ENCODE measurements at places on chromosomes 2 and 18.

GRCh38 chr2:72745679-72746368, 80.0 kb downstream of the EXOC6B start:
- DNase-seq = no peak

DNA sequence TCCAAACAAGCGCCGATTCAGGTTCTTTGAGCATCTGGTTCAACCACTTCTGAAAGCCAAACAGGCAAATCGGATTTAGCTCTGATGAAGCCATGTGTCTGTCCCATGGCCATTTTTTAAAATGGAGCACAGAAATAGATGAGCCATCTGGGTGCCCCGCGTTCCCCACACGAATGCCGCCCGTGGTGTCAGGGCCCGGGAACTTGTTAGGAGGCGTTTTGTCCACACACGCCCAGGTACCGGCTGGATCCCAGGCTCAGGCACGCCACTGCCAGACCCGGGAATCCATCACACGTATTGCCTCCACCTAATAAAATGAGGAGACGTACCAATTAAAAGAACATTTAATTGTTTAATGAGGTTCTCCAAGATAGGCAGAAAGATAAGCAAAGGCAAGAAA, 374.4 kb upstream of the SALL3 start:
- DNase-seq = peak; percentile 45

- no peak for DNase-seq
Measured at GRCh38 chr2:110729106-110729505, 3.3 kb upstream of the ACOXL start.

DNA sequence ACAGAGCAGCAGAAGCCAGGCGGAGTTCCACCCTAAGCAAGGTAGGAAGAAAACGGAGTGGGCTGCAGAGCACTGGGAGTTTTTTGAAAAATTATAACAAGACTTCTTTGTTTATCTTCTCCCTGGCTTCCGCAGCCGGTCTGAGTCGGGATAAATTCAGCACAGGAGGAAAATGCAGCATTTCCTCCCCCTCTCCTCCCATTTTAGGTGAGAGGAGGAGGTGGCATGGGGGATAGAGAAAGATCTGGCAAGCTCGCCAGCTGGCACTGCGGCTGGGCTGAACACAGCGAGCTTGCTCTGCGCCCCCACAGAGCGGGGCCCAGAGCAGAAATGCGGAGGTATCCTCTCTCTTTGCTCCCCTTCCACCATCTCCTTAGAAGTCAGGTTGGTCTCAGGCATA, 17.7 kb upstream of the CHRNA1 start:
- DNase-seq = no peak

DNA sequence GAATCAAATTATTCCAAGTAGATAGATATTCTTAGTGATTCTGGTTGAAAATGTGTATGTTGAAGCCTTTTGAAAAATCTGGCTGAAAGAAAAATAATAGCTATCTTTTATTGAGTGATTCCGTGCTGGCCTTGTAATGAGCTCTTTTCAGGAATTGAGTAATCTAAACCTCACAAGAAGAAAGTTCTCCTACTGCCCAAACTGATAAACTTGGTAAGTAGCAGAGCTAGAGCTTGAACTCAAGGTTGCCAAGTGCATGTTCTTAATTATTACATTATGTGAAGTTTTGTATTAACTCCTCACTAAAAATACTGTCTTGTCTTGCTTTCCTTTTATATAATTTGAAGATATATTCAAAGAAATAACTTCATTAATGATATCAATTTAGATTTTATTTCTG, 1.6 kb upstream of the PPP1R1C start:
- DNase-seq = no peak

DNA sequence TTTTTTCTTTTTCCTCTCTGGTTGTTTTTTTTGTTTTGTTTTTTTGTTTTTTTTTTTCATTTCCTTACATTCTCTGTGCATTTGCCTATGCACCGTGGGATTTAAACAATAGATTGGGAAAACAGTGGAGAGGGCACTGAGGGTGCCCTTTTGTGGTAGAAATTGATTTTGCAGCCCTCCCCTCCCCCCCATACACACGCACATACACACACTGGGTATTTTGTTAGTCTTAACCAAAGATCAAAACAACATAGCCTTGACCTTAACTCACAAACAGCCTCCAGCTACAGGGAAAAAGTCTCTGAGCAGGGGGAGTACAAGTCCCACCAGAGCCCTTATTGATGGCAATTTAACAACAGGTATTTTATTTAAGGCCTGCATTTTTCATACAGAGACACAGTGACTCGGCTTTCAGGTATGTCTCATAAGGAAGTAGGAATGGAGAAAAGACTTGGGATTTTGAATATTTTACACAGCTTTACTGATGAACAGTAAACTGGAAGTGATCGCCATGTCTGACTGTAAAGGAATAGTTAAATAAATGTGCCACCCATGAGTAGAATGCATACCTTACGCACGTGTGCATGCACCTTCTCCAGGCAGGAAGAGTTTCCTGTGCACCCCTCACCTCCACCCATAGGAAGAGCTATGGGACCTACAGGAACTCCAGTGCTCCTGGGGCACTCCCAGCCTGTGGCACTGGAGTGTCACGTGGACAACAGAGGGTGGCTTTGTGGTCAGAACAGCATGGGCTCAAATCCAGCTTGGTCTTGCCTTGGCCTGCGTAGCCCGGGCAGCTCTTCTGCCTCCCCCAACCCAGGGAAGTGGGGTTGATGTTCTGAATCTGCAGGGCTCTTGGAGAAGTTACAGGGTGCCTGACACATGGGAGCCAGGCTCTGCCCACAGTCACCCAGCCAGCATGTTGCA, 266.4 kb downstream of the ANAPC1 start:
- DNase-seq = no peak

DNA sequence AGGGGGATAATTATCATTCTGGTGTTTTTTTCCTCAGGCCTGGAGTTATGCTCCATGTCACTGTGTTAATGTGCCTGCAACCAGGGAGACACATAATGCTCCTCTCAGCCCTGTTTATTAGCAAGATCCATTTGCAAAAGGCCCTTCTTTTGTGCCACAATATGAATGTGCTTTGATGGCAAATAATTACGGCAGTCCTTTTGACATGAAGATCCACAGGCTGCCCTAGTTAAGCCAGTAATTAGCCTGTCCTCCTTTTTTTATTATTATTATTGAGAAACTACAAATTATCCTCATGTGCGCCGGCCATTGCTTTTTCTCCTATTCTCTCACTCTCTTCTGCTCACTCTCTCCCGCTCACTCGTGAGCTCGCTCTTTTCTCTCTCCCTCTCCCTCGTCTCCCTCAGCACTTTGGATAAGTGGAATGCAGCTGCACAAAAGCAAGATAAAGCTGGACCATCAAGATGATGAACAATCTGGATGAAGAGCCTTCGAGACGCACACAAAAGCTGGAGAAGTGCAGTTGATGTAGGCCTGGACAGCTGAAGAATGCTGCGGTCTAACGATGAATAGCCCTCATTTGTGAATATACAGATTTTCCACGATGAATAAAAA, 762.3 kb downstream of the BCL11A start:
- no peak for DNase-seq

DNA sequence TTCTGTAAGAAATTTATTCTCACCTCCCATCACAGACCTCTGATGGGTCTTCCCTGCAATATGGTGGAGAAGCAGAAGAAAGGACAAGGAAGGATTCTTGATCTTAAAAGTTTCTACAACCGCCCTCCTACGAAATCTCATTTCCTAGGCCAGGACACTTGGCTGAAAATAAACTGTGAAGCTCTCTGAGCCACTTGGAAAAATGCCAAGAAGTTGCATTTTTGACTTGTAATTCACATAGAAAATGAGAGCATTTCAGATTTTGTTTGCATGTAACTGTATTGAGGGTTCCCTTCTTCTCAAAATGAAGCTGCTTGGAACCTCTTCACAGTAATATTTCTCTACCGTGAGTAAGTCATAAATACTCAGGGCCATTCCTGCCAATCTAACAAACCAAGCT, 458.3 kb upstream of the SLC14A2 start:
- DNase-seq = no peak

DNA sequence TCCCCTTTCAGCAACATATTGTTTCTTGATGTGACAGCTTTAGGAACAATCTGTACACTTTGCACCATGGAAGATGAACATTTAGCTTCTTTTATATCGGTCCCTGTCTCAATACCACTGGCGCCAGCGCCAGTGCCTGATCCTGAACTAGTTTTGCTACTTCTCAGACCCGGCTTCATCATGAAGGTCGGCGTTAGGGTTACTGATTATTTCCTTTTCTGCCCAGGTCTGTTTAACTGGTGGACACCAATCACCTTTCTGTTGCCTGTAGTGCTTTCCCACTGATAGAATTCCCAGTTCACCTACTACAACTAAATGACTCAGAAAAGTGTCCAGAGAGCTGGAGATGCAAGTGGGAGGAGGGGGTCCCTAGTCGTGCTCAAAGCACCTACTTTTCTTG, 99.5 kb downstream of the MYCN start:
- DNase-seq = no peak

- DNase-seq = no peak
Measured at GRCh38 chr18:1599196-1599595, 694.5 kb downstream of the ADCYAP1 start.

DNA sequence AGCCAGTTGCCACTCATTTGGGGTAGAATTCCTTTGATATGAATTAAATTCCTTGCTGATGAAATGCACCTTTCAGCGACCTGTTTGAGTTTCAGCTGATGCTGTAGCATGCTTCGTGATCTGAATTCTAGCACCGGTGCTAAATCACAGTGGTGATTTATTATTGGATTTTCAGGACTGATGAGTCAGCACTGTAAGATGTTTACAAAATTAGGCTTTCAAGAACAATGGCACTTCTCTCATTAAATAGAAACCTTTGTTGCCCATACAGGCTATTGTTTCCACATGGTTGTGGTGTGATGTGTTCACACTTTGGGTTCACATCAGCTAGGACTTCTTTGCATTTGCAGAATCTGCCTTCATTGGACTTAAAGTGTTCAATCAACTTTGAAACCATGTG, 687.7 kb downstream of the ARHGAP15 start:
- DNase-seq = no peak

DNA sequence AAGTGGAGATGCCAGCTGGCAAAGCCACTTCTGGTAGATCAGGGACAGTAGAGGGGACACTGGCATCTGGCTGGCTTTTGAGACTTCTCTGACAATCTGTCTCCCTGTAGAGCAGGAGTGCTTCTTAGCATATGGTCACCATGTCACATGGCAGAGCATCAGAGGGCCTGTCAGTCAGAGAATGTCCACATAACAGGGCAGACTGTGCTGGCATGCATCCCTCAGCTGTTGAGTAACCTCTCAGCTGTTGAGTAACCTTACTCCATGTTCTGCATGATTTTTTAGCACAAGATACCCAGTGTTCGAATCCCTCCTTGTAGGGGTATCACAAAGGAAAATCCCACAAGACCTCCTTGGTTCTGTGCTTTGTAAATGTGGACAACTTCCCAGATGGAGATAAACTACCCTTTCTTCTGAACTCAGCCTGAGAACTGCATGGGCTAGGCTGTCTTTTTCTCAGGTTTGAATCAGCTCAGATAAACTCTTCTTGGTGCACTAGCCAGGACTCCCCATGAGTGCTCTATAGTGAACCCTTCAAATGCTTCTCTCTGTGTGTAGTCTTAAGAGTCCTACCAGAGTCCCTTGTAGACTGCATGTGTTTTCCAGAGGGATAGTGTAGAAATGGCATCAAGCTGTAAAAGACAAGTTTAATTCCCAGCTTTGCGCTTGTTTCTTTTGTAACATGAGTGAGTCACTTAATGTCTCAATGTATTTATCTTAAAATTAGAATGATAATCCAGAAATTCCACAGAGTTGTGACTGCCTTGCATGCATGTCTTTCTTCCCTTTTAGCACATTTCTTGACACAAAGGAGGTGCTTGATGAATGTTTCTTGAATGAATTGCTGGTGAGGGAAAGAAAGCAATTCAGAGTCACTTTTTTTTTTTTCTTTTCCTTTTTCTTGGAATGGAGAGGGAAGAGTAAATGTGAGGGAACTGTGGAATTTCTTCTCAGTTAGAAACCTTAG, 442.3 kb upstream of the HNMT start:
- DNase-seq = no peak

GRCh38 chr2:25362434-25363145, 20.9 kb upstream of the DNMT3A start:
- no peak for DNase-seq

DNA sequence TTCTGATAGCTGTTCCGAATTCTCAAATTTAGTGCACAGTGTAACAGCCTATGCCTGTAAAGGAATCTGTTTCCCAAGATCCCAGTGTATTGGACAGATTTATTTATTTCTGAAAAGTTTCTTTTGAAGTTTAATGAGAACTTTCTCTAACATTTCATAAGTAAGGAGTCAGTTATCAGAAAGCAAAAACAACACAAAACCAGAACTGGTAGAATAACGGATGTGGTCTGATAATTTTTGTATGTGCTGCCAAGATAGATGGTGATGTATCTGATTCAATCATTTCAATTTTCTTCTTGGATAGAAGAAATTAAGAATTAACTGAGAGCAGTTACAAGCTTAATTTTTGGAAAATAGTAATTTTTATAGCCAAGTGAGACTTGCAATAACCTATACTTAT, 374.3 kb downstream of the SOCS6 start:
- DNase-seq = no peak

- peak; percentile 49 for DNase-seq
Measured at GRCh38 chr18:79540904-79541282, 138.7 kb upstream of the CTDP1 start.

- peak; percentile 22 for DNase-seq
Measured at GRCh38 chr2:129800686-129801085, 178.8 kb upstream of the RAB6C start.

GRCh38 chr2:185014076-185014475, 415.7 kb downstream of the ZNF804A start:
- DNase-seq = no peak

DNA sequence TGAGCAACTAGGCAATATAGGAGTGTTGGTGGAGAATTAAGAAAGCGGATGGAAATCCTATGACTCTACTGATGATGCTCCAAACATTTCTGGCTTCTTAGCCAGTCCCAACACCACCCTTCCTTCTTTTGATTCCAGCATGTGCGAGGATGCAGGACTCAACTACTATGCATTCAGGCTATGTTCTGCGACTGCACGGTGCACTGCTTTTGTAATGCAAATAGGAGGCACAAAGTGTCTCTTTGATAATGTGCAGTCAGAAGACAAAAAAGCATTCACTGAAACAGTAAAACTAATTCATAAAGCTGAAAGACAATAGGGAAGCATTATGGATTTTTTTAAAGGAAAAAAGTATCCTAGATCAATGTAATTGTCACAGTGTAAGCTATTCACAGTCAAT, 106.7 kb downstream of the MEIS1 start:
- DNase-seq = no peak

DNA sequence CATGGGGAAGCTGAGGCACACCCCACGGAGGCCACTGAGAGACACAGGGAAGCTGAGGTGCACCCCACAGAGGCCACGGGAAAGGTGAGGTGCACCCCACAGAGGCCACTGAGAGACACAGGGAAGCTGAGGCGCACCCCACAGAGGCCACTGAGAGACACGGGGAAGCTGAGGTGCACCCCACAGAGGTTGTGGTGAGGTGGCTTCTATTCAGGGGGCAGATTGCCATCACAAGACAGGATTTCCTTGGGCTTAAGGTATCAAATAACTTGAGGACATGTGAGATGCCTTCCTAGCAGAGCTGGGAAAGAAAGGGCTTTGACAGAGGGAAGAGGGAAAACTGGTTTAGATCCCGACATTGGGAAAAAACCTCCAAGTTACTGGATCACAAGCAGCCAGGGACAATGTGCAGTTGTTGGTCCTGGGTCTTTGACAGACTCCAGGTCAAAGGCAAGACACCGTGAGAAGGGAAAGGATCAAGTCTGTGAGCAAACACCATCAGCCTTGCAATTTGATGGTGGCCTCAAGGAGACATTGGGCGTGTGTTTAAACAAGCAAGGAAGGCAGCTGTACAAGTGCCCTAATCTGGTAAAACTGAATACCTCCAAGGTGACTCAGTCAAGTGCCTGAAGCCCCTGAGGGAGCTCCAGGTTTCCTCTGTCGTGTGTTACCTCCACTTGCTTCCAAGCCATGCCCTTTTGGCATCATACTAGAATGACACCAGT, 133.2 kb upstream of the EPAS1 start:
- peak; percentile 94 for DNase-seq
